ENCODE measurements at places on chromosomes 11 and 22.
A peak's percentile ranks its signal among the peaks of the same experiment; 100 is the strongest.

GRCh38 chr11:118771547-118772288 is 19.2 kb downstream of the DDX6 start:
- no peak for DNase-seq

- no peak for DNase-seq
Observed at GRCh38 chr11:86459682-86460460, 85.2 kb downstream of the CCDC81 start.

DNA sequence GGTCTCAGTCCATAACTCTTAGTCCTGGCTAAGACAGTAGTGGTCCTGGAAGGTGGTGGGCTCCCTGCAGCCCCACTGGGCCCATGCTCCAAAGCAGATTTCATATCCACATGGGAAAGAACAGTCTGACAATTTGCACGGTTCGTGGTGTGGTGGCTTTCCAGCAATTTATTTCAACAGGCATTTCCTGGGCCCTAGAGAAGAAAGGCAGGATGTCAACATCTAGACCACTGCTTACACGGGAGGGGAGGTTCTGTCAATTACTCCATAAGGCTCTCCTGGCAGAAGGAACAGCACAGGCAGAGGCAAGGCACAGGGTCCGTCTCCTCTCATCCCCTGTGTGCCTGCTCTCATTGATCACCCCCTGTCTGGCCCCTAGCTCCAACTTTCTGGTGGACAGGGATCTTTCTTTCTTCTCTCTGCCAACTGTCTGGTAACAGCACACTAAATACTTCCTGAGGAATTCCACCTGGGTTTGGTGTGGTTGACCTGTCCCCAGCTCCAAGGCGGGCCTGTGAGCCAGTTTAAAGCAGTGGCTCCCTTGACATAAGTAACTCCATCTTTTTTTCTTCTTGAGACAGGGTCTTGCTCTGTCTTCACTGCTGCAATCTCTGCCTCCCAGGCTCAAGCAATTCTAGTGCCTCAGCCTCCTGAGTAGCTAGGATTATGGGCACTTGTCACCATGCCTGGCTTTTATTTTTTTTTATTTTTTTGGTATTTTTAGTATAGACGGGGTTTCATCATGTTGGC is 5.1 kb upstream of the A4GALT start:
- DNase-seq = no peak

DNA sequence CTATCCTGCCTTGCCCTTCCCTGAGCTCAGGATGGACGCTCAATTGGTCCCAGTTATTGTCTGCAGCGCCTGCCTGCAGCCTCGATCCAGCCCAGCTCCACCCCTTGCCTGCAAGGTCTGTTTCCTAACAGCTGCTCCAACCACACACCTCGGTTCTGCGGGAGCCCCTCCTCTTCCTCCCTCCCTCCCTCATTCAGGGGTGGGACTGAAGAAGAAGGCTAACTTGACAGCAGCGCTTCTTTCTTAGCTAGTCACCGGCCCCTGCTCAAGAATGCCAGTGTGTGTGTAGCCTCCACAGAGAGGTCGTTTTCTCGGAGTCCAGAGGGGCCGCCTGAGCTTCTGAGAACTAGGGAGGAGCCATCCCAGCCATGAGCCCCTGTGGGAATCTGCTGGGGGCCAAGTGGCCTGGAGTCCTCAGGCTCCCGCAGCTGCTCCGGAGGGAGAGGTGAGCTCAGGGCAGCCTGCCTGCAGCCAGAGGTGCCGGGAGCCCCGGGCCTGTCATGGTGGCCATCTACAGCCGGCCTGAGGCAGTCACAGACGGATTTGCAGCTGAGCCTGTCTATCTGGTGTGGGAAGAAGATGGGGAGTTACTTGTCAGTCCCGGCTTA is 36.1 kb downstream of the LIMK2 start:
- peak; percentile 62 for DNase-seq

DNA sequence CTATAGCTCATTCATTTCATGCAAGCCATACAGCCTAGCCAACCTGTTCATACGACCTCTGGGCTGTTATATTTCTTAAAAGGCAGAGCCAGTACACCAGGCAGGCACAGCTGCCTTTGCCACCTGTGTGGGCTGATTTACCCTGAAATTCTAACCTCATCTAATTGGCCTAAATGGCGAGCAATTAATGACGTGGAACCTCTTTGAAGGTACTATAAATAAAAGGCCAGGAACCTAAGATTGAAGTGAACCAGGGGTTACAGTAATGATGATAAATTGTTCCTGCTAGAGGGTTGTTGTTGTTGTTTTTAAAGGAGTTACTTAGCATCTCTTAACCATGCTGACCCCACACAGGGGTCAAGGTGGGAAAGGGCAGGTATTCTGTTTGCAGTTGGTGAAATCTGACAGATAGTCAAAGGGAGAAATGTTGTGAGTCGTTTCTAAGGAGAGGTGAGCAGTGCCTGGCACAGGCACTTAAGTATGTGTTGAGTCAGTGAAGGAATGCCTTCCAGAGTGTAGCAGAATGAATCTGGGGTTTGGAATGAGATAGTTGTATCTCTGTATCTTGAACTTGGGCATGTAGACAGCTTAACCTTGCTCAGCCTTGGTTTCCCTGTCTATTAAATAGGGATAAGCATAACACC is 213.5 kb upstream of the NAV2 start:
- DNase-seq = no peak

DNA sequence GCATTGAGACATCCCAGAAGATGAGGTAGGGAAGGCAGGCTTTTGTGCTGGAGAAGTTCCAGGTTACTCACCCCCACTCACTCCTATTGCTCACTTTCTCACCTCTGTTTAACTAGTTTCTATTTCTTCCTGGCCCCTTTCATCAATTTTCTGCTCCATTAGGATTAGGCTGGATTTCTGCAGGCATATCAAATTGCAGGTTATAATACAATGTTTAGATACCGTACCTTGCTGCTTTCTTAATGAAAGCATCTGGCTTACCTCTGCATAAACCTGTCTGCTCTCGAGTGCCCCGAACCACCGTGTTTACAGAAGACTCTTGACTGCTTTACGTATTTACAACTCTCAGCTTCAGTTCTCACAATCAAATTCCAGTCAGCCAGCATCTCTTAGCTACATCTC is 173.7 kb downstream of the ADAMTS15 start:
- DNase-seq = no peak

- DNase-seq = no peak
Observed at GRCh38 chr11:126585388-126585773, 229.9 kb downstream of the ST3GAL4 start.

- DNase-seq = no peak
Observed at GRCh38 chr22:43008509-43008908, 6.4 kb downstream of the PACSIN2 start.

DNA sequence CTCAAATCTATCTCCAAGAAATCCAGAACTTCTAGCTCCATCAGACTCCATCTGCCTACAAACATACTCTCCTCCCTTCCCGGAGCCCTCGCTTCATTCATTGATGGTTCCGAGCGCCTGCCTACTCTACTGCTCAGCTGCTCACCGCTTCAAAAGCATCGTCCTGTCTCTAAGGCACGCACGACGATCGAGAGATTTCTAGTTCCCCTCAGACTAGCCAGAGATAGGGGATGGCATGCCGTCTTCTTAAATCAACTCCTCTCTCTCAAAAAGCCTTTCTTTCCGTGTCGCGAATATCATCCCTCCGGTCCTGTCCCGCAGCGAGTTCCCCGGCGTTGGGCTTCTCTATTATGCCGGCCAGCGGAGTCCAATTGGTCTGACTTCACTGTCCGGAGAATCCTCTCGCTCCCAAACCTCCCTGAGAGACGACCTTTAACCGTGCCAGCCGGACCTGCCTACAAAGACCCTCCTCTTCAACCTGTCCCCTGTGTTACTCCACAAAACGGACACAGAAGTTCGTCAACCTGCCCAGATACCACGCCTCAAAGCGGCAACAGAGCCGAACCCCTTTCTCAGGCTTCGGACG is 592 bp downstream of the EEF1G start:
- DNase-seq = peak; percentile 19

DNA sequence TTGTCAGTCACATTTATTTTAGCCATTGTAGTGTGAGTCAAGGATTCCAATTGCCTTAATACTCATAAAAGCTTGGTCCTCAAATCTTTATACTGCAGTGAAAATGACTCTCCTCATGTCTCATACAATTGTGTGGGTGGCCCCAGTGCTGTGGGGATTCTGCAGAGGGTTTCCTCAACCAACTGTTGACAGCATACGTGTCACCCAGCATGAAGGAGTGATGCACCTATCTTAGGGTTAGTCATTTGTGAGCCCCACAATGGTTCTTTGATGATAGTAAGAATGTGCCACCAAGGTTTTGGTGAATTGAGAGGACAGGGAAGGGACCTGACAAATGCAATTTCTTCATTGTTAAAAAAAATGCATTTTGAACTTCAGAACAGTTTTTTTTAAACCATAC is 1046.2 kb downstream of the OPCML start:
- no peak for DNase-seq

GRCh38 chr22:17806437-17806836 is 32.2 kb upstream of the BID start:
- no peak for DNase-seq

- no peak for DNase-seq
Observed at GRCh38 chr22:20153945-20154344, 3.1 kb upstream of the CCDC188 start.

DNA sequence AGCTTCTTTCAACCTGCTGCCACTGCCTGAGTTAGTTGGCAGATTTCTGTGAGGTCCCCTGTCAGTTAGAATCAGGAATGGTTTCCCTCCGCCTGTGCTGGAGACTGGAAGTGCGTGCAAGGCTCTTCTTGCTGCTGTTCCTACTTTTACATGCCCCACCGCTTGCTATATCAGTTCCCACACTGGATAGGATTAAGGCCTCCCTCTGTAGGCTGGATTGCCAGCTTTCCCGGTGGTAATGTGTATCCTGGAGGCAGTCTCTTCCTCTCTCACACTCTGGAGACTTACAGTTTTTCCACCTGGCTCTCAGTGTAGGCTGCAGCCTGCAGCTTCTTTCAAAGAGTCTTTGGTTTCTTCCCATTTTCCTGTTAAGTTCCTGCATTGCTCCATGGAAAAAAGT is 66.5 kb downstream of the ARHGAP42 start:
- DNase-seq = no peak

GRCh38 chr11:120078397-120078796 is 59.5 kb downstream of the TRIM29 start:
- DNase-seq = no peak

- no peak for DNase-seq
Observed at GRCh38 chr11:114354076-114354475, 46.2 kb downstream of the C11orf71 start.

DNA sequence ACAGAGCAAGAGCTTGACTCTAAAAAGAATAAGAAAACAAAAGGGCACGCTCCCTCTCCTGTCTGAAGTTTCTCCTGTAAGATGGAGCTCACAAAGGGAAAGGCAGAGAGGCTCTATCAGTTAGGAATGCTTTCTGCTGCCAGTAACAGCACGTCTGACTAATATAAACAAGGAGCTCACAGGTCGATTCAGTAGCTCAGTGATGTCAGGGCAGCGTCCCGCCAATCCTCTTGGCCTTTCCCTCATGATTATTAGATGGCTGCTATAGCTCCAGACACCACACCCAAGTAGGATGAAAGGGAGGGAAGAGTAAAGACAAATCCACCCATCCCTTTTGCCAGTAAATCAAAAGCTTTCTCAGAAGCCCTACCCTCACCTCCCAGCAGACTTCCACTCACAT is 51.3 kb upstream of the HMGXB4 start:
- DNase-seq = no peak

GRCh38 chr11:118842369-118842768 is 41.3 kb upstream of the CXCR5 start:
- no peak for DNase-seq

DNA sequence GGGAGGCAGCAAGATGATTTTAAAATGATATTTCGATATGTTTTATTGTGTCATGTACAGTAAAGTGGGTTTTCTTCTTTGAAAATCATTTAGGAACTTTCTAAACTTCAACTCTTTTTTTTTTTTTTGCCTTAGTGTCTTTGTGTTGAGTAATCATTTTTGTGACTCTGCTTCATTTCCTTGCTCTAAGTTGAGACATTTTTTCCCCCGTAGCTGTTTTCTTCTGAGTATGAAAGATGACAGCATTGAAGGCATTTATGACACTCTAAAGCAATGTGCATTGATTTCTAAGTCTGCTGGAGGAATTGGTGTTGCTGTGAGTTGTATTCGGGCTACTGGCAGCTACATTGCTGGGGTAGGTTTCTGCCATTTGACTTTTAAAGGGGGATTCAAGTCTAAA is 23.5 kb downstream of the RRM1 start:
- no peak for DNase-seq

DNA sequence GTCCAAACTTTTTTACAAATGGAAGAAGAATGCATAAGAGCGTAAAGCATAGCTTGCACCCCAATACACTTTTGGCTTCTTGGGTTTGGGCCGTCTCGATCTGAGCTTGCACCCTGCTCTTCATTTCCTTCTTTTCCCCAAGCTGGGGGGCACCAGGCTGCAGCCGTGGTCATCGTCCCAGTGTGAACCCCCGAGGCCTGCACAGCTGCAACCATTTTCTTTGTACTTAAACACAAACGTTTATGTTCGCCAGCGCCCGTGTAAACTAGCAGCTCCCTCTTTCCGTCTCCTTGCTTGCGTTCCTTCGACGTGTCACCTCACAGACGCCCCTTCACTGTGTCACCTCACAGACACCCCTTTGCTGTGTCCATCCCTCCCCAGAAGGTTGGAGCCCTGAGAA is 10.1 kb downstream of the KRTAP5-5 start:
- no peak for DNase-seq

DNA sequence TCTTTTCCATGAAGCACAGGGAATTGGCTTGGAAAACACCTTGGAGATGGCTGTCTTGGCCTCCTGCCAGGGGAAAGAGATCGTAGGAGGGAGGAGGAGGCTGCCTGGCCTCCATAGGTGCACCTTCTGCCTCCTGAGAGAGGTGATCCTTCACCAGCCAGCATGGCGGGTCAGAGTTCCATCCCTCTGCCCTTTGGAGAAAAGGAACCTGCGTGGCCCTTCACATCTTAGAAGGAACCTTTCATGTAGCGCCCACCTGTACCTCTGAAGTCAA is 58.2 kb upstream of the DRD2 start:
- no peak for DNase-seq

DNA sequence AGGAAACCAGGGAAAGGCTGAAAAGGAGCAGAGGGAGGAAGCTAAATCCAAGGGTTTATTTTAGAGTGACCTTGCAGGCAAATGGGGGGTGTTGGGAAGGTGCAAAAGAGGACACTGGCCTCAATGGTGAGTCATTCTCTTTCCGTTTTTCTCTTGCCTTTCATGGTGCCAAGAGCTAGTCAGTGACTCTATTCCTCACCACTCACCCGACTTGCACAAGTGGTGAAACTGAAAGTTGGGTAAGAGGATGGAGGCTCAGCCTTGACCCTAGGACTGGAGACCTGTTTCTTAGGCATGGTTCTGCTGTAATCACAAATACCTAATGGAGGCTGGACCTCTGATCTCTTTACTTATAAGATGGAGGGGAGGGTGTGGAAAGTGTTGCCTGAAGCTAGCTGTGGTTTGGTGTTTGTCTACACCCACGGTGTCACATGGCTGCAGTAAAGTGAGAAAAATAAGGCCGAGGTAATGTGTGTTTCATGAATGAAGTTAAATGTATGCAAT is 67.3 kb upstream of the CREB3L1 start:
- DNase-seq = no peak

GRCh38 chr22:48581796-48582469 is 1245.7 kb downstream of the BRD1 start:
- DNase-seq = no peak
